NCI-H1417 treated with DMSO at 0.1 percent for 48 hours (cell line): ENCODE measurements at places on chromosomes 11 and 22.

- no peak for DNase-seq
Measured at GRCh38 chr11:68186061-68186460, 27.0 kb downstream of the KMT5B start.

- DNase-seq: no peak
Measured at GRCh38 chr22:37566903-37567798, 6.9 kb downstream of the CDC42EP1 start.

DNA sequence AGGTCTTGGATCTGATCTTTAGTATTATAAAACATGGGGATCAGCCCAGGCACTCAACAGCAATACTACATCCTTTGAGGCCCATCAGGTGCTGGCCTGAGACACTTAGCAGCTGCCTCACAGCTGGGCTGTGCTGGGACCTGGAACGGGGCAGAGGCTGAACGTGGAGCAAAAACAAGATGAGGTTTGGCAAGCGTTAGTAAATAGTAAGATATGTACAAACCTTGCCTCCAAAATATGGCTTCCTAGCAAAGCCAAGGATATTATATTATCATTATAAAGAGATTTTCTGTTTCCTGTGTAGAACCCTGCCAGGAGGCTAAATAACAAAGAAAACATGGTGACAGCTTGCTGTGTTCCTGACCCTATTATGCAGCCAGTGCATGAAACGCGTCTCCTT, 60.0 kb upstream of the SPON1 start:
- DNase-seq: no peak

- DNase-seq: no peak
Measured at GRCh38 chr22:29621761-29622526, 18.5 kb downstream of the NF2 start.

GRCh38 chr11:72007587-72007986, 8.9 kb downstream of the IL18BP start:
- DNase-seq: no peak

- DNase-seq: no peak
Measured at GRCh38 chr11:71062199-71062598, 190.2 kb downstream of the SHANK2 start.

GRCh38 chr11:118194835-118195627, 18.6 kb upstream of the SCN2B start:
- peak; percentile 56 for DNase-seq

GRCh38 chr22:29317827-29318454, 2.4 kb upstream of the RASL10A start:
- no peak for DNase-seq

DNA sequence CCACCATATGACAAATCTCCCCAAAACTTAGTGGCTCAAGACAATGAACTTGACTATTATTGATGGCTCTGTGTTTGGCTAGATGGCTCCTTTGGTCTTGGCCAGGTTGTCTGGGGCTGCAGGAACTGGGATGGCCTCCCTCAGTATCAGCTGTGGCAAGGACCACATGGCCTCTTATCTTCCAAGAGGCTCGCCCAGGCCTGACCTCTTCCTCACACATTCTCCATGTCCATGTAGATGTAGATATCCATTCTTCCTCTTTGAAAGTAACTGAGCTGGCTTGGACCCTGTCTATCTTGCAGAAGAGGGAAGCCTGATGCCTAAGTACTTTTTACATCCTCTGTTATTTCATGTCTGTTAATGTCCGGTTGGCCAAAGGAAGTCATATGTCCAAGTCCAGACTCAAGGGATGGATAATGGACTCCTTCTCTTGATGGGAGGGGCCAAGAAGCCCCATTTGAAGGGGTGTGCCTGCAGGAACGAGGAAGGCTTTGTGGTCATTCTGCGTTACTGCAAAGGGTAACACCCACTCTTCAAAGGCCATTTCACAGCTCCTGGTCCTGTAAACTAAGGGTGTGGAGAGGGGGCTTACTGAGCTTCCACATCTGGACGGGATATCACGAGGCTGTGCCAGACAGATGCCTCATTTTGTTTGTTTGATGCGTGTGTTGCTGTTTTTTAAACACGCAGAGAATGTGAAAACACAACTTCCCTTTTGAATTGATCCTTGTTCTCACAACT, 87.1 kb downstream of the GRIK4 start:
- DNase-seq: no peak

DNA sequence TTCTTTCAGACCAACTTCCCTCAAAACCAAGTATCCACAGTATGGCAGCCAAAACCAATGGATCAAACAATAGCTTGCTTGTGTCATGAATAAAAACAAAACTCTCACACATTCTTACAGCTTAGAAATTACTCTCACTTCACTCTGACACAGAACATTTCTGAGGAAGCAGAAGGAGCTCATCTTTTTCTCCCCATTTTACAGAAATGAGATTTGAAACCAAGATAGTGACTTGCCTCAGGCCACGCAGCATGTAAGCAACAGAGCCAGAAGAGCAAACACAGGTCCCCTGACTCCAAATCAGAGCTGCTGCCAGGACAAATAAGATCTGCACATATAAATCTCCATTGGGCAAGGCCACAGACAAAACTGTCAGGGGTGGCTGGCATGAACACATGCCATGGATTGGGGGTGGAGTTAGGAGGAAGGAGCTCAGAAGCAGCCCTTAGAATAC, 64.8 kb downstream of the RAB30 start:
- no peak for DNase-seq

DNA sequence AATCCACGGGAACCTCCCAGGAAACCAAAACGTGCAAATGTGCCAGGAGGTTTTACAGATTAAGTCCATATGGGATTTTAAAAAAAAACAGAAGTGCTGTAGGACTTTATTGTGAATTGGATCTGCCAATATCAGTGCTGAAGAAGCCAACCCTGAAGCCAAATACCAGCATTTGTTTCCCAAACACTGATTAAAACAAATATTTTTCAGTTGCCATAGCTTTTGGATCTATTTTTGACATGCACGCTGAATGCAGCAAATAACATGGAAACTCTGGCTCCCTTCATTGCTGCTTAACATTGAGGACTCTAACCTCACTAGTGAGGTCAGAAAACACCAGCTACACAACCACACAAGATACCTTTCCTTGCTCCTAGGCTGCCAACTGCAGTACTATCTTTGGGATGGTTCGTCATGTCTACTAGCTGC, 28.4 kb upstream of the SIK2 start:
- DNase-seq: no peak

DNA sequence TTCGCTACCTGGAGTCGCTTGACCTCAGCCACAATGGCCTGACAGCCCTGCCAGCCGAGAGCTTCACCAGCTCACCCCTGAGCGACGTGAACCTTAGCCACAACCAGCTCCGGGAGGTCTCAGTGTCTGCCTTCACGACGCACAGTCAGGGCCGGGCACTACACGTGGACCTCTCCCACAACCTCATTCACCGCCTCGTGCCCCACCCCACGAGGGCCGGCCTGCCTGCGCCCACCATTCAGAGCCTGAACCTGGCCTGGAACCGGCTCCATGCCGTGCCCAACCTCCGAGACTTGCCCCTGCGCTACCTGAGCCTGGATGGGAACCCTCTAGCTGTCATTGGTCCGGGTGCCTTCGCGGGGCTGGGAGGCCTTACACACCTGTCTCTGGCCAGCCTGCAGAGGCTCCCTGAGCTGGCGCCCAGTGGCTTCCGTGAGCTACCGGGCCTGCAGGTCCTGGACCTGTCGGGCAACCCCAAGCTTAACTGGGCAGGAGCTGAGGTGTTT, 12.8 kb downstream of the TSKU start:
- DNase-seq: no peak

DNA sequence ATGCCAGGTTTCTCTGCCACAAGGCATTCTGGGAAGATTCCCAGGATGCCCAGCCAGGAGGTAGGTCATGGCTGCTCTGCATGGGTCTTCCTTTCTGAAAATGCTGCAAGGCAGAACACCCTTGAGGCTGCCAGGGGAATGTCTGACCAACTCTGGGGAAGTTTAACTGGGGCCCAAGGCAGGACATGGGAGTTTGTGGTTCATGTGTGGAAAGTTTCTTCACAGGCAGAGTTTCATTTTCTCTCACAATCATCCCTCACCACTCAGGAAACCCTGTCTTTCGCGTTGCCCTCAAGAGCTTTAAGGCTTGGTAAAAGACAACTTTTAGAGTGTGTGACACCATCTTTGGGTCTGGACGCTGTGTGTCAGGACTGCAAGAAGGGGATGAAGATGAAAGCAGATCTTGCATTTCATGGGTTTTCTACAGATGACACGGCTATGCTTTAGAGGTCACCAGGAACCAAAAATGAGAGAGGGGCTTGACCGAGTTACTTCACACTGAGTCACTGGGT, 133.5 kb downstream of the CD44 start:
- DNase-seq: no peak

DNA sequence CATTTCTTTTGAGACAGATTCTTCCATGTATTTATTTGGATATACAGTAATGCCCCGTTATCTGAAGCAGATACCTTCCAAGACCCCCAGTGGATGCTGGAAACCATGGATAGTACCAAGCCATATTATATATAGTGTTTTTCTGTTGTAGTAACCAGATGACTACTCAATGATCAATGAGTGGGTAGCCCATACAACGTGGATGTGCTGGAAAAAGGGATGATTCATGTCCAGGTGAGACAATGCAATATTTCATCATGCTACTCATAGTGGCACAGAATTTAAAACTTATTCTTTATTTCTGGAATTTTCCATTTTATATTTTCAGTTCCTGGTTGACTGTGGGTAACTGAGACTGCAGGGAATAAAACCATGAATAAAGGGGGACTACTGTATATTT, 427.5 kb downstream of the METTL15 start:
- DNase-seq: no peak

GRCh38 chr22:48968201-48968959, 859.3 kb downstream of the BRD1 start:
- no peak for DNase-seq
